ENCODE measurements at places on chromosomes 1 and 21. TPM values are rescaled to one million over a fixed set of nuclear protein-coding genes. Genes with fewer than 3 reads are reported as not detected.

The DNASE2B gene
- polyA plus RNA-seq, result not detected

The KRTAP12-2 gene
- not detected for polyA plus RNA-seq

The MX2 gene
- 5.3 TPM for polyA plus RNA-seq

The KCNA2 gene
- 0.08 TPM for polyA plus RNA-seq

The MFSD2A gene
- 12.7 TPM for polyA plus RNA-seq

Measured in heart left ventricle (tissue), 16 donors.